ENCODE measurements at places on chromosomes 12 and 14.

GRCh38 chr12:8987685-8988084, 1.7 kb upstream of the KLRG1 start:
- no peak for DNase-seq

DNA sequence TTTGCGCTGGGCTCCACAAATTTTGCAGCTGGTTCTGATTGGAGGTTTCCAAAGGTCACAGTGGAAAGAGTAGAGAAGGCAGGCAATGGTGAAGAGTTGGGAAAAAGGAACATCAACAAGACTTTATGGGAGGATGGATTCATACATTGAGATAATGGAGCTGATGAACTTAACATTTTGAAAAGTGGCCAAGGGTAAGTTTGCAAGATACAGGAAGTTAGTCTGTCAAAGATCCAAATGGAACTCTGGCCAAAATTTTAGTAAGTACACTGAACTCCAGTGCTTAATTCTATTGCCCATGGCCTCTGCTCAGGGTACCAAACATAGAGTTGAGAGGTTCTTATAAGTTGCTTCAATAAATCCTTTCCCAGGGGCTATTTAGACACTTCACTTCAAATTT, 15.6 kb downstream of the CCER1 start:
- no peak for DNase-seq

- DNase-seq: no peak
These were observed 6.2 kb downstream of the SMIM41 start for GRCh38 chr12:52085682-52086180.

GRCh38 chr14:97948841-97949240, 1151.7 kb downstream of the VRK1 start:
- DNase-seq: no peak

DNA sequence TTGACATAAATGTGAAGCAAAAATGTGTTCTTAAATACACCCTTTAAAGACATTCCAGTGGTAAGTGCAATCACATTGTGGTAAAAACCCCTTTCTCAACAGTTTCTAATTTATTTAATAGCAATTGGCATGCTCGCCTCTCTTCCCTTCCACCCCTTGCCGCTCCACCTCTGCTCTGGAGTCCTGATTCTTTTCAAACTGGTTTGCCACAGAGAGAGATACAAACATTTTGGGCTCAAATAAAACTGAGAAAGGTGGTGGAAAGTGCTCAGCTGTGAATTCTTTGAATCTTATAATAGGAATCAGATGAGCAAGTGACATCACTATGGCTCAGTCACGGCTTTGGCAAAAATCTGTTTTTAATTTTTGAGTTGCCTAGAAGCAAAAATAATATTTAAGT, 993.9 kb downstream of the GALC start:
- DNase-seq: no peak

DNA sequence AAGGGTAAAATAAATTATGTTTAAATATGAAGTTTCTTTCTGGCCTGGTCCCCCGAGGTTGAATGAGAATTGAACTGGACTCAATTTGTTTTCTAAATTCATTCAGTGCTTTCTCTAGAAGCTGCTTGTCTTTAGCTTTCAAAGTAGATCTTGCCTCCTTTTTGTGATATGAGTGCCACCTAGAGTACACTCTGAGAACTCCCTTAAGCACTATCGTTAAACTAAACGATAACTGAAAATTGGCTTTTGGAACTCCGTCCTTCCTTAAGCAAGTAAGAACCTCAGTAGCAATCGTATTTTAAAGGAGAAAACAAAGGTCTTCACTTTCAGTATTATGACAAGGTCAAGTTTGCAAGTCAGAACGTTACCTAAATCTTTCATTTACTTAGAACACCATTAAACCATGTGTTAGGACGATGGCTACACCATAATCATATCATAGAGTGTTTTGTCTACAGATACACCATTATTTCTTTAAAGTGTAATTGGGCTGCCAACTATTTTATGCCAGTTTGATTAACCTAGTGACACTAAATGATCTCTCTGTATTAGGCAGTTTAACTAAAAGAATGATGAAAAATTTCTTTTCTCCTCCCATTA, 364.8 kb downstream of the SNAPC1 start:
- DNase-seq: no peak

GRCh38 chr12:71591601-71592000, 72.0 kb downstream of the ZFC3H1 start:
- DNase-seq: no peak

GRCh38 chr14:96805956-96806355, 8.8 kb downstream of the VRK1 start:
- no peak for DNase-seq

GRCh38 chr14:96987771-96988170, 190.6 kb downstream of the VRK1 start:
- DNase-seq: no peak

DNA sequence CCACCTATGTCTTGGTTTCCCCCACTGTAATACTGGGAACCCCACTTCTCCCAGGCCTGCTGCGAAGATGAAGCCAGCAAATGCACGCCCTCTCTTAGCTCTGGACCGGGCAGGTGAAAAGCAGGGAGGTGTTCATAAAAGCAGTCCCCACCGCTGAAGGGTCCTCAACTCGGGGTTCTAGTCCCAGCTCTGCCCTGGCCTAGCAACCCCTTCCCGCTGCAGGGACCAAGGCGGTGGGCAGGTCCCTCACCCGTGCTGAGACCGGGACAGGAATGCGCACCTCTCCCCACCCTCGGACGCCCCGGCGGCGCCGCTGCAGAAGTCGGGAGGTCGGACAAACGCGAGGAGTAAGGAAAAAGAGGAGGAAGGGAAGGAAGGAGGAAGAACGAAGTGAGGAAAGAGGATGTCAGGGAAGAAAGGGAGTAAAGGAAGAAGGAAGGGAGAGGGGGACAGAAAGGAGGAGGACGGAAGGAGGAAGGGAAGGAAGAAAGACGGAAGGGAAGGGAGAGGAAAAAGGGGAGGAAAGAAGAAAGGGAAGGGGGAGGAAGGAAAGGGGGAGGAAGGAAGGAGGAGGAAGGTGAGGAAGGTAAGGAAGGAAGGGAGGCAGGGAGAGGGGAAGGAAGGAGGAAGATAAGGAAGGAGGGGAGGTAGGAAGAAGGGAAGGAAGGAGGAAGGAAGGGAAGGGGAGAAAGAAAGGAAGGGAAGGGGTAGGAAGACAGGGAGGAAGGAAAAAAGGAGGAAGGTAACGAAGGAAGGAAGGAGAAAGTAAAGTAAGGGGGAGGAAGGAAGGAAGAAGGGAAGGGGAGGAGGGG, 701 bp downstream of the SPRING1 start:
- DNase-seq: no peak

DNA sequence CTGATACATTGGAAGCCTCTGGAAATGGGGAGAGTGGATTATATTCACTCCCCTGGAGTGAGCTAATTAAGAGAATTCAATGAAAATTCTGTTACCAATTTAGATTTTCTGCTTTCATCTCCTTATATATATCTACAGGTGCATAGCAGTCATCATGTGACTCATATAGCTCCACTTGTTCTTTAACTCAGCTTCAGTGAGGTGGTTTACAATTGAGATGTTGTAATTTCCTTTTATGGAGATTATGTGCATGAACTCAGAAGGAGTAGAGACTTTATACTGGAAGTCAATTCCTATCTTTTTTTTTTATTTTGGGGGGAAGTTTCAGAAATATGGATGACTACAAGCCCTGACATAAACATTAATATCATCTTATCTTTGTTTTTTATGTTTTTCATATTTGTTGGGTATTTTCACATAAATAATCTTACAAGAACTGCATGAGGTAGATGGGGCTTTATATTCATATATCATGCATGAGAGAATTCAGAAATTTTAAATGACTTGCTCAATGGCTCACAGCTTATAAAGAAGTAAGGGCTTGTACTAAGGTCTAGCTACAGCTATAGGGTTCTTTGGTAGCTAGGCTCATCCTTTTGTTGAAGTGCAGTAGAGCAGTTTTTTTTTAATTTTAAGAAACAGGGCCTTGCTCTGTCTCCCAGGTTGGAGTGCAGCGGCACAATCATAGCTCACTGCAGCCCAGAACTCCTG, 92.3 kb upstream of the SCAF11 start:
- DNase-seq: no peak

GRCh38 chr14:24941719-24942118, 108.2 kb downstream of the STXBP6 start:
- DNase-seq: no peak

- no peak for DNase-seq
These were observed 19.2 kb downstream of the GPHB5 start for GRCh38 chr14:63299351-63300110.

DNA sequence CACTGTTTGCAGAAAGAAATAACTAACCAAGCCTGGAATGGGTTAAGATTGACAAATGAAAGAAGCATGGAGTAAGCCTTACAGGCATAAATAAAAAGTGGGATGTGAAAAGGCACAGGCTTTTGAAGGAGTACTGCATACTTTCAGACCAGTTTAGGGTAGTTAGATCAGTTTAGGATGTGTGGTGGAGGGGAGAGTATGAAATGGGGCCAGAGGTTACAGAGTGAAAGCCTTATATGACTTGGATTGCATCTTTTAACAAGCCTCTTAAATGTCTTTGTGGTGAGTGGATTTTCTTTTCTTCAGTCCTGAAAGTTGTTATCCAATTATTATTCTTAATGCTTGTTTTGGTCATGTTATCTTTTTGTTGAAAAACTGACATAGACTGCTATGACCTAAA, 52.2 kb upstream of the TRHDE start:
- no peak for DNase-seq

DNA sequence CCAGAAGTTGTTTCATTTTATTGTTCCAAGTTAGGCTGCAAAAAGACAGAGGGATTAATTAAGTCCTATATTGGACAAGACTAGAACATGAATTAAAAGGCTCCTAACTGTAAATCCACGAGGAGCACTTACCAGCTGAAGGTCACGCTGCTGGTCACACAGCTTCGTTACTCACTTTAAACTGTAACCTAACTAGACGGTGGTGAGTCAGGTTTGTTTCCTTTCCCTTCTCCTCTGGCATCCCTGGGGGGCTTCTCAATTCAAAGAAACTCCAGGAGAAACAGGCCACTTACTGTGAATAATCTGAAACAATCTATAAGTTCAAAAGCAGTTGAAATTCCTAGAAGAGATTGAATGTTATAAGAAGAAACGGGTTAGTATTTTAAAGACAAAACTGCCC, 331.4 kb downstream of the BCAT1 start:
- no peak for DNase-seq

DNA sequence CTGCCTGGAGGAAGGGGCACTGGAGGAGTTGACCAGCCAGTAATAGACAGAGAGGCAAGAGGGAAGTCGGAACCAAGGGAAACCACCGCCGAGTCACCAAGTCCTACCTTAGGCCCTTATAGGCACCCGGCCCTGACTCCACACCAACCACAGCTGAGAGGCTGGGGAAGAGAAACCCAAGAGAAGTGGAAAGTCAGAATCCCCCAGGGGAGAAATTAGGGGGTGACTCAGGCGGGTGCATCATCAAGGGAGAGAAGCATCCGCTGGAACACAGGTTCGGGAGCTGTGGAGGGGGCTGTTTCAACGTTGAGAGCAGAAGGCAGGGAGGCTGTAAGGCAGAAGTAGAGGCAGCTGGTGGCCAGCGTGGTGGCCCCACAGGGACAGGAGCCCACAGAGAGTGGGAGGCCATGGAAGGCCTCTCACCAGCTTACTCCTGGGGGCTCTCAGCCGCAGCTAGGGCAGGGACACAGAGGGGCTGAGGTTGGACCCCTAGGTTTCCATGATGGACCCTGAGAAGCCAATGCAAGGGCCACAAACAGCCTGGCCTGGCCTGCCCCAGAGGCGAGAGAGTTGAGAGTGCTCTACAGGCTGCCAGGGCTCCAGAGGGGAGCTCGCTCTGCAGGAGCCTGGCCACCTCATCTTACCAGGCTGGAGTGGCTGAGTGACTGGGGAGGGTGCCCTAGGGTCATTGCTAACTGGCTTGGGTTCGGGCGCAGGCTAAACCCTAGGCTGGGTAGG, 1.4 kb upstream of the TRMT61A start:
- no peak for DNase-seq

- no peak for DNase-seq
These were observed 61.1 kb downstream of the TESC start for GRCh38 chr12:117038023-117038680.

DNA sequence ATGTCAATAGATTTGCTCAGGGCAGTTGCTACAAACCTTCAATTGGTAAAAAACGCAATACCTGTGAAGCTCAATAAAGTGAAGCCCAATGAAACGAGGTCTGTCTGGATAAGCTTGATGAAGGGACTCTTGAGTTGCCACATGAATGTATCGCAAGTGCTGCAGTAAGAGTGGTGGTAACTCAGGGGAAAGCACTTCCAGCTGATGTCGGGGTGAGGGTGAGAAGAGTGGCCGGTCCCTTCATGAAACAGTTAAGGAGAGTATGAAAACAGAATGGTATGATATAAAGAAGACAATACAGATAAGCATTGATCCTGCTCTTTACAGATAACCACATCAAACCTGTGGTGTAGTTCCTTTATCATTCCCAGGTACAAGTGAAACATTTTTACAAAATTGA, 83.4 kb upstream of the EVL start:
- no peak for DNase-seq

DNA sequence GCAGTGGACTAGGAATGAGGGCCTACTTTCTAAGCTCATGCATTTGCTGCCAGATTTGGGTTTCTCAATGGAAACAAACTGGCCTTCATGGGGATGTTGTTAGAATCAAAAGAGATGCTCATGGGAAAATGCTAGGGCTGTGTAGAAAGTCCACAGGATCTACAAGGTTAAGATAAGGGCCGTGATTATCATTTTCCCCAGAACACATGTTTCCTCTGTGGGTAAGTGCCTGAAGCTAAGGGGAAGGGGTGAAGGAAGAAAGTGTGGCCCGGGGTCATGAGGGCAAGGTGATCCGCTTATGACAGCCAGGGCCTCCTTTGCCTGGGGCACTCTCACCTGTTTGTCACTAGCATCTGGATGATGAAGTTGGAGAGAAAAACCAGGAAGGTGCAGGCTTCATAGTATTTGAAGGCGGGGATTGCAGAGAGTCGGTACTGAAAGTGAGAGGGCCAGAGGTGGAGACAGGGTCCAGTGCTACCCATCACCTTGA, 9.8 kb downstream of the ADCY4 start:
- no peak for DNase-seq

- no peak for DNase-seq
These were observed 310.1 kb upstream of the RGS6 start for GRCh38 chr14:71621980-71622605.

DNA sequence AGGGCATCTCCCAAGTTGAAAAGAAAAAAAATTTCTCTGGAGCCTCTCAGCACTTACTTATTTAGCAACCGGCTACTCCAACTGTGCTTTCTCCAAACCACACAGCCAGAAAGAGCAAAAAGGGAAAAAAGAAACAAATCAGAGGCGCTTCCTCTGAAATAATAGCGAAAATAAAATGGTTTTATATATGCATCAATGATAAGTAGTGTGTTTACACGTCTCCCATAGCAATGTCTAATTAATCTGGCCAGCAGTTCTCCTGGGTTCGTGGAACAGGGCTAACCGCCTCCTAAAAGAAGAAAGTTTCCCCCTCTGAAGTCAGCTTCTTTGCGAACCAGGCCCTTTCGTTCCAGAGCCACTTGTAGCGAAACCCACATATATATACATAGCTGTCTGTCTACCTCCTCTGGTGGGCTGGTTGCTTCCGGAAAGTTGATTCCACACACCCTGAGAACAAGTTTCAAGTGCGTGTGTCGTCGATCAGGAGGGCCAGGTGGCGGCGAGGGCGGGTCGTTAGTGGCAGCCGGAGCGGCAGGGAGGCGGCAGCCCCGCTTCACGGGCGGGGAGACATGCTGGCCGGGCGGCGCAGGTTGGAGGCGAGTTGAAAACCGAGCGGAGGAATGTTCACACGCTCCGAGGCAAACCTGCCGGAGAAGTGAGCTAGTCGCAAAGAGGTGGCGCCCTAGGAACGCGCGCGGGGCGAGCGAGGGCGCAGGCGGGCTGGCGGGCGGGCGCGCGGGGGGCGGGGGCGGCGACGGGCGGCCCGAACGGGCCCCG, 2.7 kb downstream of the PTHLH start:
- no peak for DNase-seq

GRCh38 chr14:61140872-61141271, 140.3 kb downstream of the TMEM30B start:
- no peak for DNase-seq

Measured in C1 segment of cervical spinal cord (tissue), 14 donors.